ENCODE measurements at places on chromosomes 5 and 9. TPM values are rescaled to one million over a fixed set of nuclear protein-coding genes. Genes with fewer than 3 reads are reported as not detected.

The DPH7 gene
- 69.8 TPM for polyA plus RNA-seq

The OLFM1 gene
- 3.6 TPM for polyA plus RNA-seq

The PCDH12 gene
- polyA plus RNA-seq = 14.1 TPM

The PCDHGC4 gene
- polyA plus RNA-seq = 3.1 TPM

The ACSL6 gene
- polyA plus RNA-seq = 2.6 TPM
